ENCODE measurements at places on chromosomes 3 and 15.

DNA sequence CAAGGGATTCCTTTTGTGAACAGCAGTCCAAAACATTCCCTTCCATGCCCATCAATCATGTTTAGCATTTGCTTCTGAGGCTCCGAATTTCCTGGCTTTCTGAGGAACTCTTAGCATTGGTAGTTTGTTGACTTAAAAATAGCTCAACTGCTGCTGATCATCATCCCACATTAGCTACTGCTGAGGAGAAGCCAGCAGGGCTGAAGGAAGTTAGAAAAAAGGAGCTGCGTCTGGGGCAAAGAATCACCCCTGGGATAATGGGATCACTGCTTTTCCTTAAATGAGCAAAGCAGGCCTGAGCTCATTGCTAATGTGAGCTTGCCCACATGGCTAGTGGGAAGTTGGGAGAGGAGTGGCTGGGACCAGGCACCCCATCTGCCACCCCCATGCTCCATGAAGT, 39.8 kb downstream of the CYP19A1 start:
- DNase-seq, result no peak

- DNase-seq, result no peak
These were observed 7.7 kb downstream of the SUCLG2 start for GRCh38 chr3:67646586-67647234.

- DNase-seq, result no peak
These were observed 216.0 kb downstream of the SNRPN start for GRCh38 chr15:25170781-25171110.

GRCh38 chr3:147937891-147938290, 528.7 kb downstream of the ZIC1 start:
- no peak for DNase-seq

GRCh38 chr3:27521872-27522265, 37.7 kb upstream of the SLC4A7 start:
- DNase-seq, result no peak

DNA sequence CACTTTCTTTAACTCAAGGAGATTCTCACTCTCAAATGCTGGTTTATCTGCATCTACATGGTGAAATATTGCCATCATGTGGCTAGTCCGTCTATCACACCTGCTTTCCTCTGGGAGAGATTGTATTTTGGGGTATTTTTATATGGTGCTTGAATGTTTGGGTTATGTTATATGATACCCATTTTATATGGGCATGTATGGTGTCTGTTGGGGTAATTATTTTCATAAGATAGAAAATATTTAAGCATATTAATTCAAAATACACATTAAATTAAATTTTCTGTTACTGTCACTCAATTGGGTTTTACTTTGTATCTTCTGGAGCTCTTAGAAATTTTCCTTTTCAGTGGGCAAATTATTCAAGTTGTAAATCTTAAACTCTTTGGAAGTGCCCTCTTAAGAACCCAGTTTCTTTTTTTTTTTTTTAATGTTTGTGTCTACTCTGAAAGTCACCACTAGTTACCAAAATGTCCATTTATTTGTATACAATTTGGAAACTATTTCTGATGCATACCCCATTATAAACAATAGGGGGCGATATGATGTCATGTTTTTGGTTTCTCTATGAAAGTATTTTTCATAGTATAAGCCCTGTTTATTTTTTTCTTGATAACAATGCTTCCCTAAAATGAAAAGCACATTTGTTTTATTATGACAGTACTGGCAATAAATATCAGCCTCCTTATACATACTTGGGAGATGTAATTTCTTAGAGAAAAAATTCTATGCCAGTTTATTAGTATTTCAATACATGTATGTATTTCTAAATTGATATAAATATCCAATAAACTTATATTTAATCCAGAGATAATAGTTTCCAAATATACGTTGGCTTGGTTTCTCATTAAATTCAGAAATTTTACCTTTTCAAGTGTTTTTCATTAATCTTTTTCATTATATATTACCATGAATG, 36.1 kb upstream of the PLSCR5 start:
- no peak for DNase-seq

DNA sequence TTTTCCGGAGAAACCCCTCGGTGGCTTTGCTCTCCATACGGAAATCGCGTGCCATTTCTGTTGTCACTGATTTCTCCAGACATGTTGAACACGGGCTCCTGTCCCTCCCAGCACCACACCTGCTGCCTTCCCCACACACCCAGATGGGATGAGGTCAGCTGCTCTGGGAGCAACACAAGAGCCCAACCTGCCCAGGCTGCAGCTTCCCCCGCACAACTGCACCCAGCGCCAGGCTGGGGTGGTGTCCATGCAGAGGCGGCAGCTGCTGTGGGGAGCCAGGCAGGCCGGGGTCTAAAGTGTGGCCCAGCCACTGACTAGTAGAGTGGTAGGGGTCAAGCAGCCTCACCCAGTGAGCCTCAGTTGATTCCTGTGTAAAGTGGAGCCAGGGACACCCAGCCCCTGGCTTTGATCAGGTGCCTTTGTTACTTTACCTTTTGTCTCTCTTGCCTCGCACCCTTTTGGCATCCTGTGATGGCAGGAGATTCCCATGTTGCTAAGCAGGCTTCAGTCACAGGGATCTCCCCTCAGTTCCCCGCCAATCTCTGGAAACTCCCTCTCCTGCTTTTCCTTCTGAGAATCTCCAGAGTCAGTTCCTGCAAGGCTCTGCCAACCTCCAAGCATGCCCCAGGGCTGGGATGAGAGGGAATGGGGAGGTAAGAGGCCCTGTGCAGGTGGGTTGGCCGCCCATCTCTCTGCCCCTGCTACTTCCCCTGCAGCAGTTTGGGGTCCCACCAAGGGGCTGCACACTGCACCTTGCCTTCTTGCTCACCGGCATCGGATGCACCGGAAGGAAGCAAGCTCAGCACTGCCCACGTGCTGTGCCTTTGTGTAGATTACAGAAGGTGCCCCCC, 91.8 kb upstream of the ALDH1A3 start:
- DNase-seq, result no peak

DNA sequence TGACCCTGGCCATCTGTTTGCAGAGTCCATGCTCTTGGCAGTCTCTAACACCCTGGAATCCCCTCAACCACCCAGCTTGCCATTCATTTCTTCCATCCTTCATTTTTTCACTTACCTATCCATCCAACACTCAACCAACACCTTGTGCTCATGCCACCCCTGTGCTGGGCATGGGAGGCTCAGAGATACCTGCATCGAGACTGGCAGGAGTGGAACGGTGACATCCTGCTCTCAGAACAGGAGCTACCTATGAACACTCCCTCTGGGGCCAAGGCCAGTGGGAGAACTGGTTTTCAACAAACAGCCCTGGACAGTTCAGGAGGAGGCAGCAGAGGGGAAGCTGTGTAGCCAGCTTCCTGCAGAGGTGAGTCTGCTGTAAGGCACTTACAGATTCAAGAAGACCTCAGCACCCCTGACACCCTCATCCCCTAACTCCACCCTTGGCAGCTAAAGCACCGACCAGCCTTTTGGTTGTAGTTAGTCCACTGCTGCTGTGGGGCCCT, 19.5 kb upstream of the ATP2B2 start:
- no peak for DNase-seq

- DNase-seq, result no peak
These were observed 336.3 kb upstream of the CFAP20DC start for GRCh38 chr3:59386165-59386564.

GRCh38 chr15:90376789-90377188, 11.3 kb upstream of the IQGAP1 start:
- DNase-seq, result no peak

- DNase-seq, result no peak
These were observed 105.8 kb upstream of the C15orf61 start for GRCh38 chr15:67415181-67415580.

- DNase-seq, result no peak
These were observed 420.4 kb upstream of the SEMA6D start for GRCh38 chr15:47296881-47297280.

GRCh38 chr3:107969994-107970819, 120.6 kb downstream of the CD47 start:
- no peak for DNase-seq

- DNase-seq, result no peak
These were observed 29.3 kb downstream of the NGRN start for GRCh38 chr15:90294601-90295269.

DNA sequence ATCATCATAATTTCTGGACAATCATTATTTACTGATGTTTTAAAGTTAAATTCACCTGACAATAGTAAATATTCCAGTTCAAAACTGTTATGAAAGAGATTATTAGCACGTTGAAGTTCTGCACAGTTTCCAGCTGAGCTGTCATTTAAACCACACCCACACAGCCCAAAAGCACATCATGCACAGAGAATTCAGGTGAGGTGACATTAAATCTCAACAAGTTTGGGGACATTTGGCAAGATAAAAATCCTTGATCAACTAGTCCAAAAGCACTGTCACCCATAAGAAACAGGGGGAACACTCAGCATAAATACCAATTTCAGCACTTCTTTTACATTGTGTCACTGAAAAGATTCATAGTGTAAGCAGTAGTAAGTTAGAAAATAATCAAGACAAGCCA, 6.9 kb downstream of the NCEH1 start:
- DNase-seq, result no peak

DNA sequence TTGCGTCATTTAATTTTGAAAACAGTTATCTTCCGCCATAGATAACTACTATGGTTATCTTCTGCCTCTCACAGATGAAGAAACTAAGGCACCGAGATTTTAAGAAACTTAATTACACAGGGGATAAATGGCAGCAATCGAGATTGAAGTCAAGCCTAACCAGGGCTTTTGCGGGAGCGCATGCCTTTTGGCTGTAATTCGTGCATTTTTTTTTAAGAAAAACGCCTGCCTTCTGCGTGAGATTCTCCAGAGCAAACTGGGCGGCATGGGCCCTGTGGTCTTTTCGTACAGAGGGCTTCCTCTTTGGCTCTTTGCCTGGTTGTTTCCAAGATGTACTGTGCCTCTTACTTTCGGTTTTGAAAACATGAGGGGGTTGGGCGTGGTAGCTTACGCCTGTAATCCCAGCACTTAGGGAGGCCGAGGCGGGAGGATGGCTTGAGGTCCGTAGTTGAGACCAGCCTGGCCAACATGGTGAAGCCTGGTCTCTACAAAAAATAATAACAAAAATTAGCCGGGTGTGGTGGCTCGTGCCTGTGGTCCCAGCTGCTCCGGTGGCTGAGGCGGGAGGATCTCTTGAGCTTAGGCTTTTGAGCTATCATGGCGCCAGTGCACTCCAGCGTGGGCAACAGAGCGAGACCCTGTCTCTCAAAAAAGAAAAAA, 1.2 kb downstream of the B2M start:
- peak; percentile 88 for DNase-seq

DNA sequence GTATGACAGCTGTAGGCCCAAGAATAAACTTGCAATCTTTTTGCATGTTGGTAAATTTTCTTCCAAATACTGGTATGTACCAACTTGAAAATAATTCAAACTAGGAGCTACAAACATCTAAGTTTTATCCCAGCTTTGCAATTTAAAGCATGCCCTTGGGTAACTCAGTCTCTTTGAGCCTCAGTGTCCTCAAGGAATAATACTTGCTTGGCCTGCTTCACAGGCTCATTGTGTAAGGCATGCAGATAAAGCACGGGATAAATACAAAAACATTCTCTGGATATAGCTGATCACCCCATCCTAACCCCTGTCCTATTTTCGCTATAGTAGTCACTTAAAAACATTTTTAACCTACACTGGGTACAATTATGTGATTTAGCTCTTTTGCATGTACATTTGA, 9.6 kb upstream of the TMEM44 start:
- DNase-seq, result no peak

GRCh38 chr3:120742849-120743365, 363 bp downstream of the GTF2E1 start:
- no peak for DNase-seq

- peak; percentile 19 for DNase-seq
These were observed 159.2 kb upstream of the SLCO3A1 start for GRCh38 chr15:91694131-91694830.

DNA sequence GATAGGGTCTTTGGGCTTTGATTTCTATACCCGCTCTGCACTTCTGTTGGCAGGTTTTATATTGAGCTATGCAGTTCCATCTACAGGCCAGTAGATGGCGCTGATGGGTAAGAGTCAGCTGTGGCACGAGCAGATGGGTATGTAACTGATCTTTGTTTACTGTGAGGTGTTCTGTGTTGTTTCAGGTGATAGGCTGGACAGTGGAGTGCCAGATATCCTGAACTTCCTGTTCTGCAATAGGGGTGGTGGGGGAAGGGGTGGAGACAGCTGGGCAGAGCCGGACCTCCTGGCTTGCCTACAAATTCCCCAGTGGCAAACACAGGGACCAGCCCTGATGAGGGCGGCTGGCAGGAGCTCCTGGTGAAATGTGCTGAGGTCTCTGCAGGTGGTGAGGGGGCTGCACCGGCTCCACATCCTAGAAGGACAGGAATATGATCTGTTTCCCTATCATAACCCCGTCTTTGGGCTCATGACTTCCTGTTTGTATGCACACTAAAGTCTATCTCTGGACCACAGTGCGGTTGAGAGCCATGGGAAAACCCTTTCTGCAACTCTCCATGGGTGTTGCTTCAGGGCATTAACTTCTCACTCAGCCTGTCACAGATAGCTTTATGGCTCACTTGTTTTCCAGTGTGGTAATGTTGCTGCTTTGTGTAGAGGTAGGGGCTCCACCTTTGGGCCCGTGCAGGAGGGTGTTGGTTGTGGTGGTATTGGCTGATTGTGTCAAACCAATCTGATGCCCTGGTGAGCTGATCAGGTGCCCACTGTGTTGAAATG, 13.4 kb upstream of the FAM98B start:
- no peak for DNase-seq

- DNase-seq, result no peak
These were observed 986.5 kb downstream of the ROBO2 start for GRCh38 chr3:78026318-78026828.

DNA sequence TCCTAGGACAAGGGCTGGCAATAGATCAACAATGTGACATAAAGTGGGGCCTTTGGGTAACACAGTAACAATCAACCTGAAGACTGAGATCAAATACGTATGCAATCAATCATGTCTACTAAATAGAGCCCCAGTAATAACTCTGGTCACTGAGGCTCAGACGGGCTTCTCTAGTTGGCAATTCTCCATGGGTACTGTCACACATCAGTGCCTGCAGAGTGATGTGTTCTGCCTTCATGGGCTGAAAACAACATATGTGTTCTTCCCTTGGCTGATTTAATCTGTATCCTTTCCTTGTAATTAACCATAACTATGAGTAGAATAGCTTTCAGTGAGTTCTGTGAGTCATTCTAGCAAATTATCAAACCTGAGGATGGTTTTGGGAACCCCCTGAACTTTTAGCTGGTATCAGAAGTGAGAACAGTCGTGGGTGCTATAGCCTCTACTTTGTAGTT, 113.6 kb downstream of the TMCO5A start:
- DNase-seq, result no peak

GRCh38 chr15:67613708-67614107, 71.2 kb downstream of the MAP2K5 start:
- no peak for DNase-seq

DNA sequence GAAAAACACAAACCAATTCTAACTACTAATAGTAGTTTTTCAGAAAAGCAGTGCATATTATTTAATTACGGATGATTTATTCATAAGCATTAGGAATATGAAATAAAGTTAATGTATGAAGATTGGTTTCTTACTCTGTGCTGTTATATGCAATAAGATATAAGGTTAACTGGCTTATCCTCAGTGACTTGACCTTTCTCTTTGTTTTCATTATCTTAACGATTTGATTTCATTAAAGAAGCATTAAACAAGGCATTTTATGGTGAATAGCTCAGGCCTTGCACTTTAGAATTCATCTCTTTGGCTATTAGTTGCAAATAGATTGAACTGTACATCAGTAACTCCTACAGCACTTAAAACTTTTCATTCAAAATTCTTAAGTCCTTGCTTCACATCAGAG, 28.9 kb downstream of the RAP2B start:
- DNase-seq, result no peak

- no peak for DNase-seq
These were observed 385.7 kb downstream of the LSAMP start for GRCh38 chr3:116059421-116060096.

GRCh38 chr3:169835533-169835932, 22.8 kb upstream of the LRRC34 start:
- DNase-seq, result no peak

Measured in tibial nerve (tissue), 4 donors.